ENCODE measurements at places on chromosomes 3 and 15.

GRCh38 chr3:157913741-157914150, 192.5 kb downstream of the SHOX2 start:
- DNase-seq: no peak

DNA sequence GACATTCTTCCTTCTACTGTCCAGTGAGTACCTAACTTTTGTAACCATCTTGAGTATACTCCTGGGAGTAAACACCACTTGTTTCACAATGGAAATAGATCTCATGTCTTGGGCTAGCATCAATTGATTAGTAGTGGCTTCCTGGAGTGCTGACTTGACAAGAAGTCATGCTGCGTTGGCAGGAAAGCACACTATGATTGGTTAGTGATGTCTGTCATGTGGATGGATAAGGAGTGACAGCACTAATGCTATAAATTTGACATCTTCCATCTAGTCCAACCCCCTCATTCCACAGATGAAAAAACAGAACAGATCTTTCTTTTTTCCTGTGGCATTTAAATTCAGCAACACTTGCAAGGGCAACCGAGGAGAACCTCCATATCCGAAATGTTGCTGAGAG, 47.6 kb upstream of the PRICKLE2 start:
- DNase-seq: no peak

DNA sequence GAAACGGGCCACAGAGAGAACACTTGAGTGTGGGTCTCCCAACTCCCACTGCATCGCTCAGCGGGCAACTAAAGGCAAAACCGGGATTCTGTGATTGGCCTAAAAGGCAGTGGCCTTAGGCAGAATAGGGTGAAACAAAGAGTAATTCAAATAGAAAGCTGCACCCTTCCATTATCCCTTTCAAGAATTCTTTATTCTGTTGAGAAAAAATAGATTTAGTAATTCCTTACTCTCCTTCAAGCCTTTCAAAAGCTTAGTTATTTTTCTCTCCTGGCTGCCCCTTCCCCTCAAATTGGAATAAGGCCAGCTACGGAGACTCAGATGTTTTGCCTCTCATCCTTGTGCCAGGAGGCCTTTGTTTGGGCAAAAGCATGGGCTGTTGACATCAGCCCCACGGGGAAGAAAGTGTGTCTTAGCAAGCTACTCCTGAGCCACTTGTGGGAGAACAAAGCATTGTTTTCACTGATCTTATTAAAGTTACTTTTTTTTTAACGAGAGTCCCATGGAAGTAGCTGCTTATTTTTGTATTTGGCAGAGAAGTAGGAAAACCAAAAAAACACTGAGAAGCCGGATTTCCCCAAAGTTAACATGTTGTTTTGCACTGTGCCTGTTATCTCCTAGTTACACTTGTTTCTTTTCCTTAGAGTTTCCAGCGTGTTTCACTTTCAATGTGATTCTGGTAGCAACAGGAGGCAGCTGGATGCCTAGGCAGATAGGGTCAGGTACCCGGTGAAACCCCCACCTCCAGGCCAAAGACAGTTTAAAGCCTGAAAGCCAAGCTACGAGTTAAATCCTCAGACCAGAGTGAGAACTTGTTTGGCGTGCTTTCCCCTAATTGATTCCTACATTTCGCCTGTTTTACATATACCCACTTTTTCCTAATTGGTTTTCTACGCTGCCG, 2.2 kb downstream of the ST6GAL1 start:
- DNase-seq: peak; percentile 72

- DNase-seq: no peak
Measured at GRCh38 chr3:78670094-78670493, 1097.7 kb downstream of the ROBO1 start.

GRCh38 chr15:60795471-60795870, 316.5 kb upstream of the ICE2 start:
- no peak for DNase-seq

Measured in hematopoietic multipotent progenitor cell treated with erythropoietin and hydrocortisone succinate and interleukin-3 and kit ligand, for 6 days (in vitro differentiated cells).